Cardiac septum (tissue), 1 donor: ENCODE measurements at places on chromosomes 5 and 9. TPM values are rescaled to one million over a fixed set of nuclear protein-coding genes. Genes with fewer than 3 reads are reported as not detected.

Gene TXNDC15
- total RNA-seq, result 46.6 TPM

Gene PCDHA1
- 0.08 TPM for total RNA-seq

Gene NAIP
- total RNA-seq, result 9.2 TPM

Gene SLC23A1
- total RNA-seq, result not detected

Gene PCDHGC4
- 5.8 TPM for total RNA-seq

Gene NEUROG1
- total RNA-seq, result not detected

Gene SLC22A5
- 9.2 TPM for total RNA-seq

Gene HINT1
- 102 TPM for total RNA-seq

Gene GM2A
- total RNA-seq, result 29.4 TPM

Gene PCDHB15
- total RNA-seq, result 9.9 TPM

Gene STPG3
- total RNA-seq, result not detected

Gene FOXD1
- total RNA-seq, result 0.54 TPM

Gene CCDC192
- total RNA-seq, result not detected

- no peak for DNase-seq
Observed at GRCh38 chr5:158641016-158641415, 458.7 kb downstream of the EBF1 start.

DNA sequence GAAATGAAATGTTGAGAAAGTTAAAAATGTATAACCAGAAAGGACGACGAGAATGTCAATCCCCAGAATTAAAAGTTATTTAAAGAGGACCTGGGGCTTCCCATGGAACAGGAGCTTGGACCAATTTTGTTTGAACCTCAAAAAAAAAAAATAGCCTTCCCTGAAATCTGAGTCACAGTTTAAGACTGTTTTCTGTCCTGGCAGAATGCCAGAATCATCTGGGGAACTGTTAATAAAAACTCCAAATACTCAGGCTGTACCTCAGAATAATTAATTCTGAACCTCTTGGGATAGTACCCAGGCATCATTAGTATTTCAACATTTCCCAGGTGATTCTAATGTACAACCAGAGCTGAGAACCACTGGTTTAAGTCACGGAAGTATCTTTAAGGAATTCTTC lies 102.2 kb upstream of the SLCO6A1 start:
- DNase-seq, result no peak

DNA sequence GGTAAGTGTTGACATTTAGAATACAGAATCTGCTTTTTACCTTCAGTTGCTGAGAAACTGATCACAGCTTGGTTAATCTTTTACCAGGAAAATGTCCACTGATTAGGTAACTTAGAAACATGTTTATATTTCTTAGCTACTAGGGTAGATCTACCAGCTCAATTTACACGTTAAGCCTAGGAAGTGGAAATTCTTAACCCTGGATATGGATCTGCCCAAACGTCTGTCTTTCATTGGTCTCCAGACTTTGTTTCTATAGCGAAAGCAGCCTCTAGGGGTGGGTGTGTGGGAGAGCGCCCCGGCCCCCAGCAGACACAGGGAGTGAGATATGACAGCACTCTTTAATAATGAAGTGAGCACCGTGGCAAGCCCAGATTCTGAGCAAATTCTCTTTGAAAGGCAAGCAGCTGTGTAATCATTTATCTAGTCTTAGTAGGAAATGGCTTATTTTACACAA lies 141.6 kb upstream of the ZNF608 start:
- no peak for DNase-seq

- DNase-seq, result no peak
Observed at GRCh38 chr5:38113456-38113855, 144.9 kb upstream of the EGFLAM start.

DNA sequence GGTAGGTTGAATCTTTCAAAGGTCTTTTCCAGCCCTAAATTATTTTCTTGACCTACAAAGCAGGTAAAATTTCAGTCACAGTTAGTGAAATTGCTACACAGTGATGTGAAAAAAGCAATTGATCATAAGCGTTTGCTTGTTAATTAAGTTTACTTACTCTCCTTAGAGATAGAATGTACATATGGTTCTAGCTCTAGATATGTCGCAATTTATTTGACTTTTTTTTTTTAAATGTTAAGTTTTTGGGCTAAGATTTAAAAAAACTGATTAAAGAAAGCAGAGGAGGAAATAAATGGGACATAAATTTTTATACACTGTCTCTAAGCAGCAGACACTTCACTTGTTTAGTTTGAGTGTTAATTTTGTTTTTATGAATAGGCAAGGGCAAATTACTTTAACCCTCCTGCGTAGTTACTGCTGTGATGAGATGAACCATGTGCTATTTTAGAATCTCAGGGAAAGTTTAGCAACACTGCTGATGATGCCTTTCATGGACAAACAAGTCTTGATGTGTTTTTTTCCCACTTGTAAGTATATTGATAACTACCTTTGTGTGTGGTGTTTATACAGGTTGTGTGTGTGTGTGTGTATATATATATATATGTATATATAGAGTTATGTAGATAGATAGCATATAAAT lies 38.3 kb upstream of the FAM120AOS start:
- no peak for DNase-seq

- DNase-seq, result no peak
Observed at GRCh38 chr5:96692441-96692840, 30.3 kb downstream of the CAST start.

GRCh38 chr5:74394528-74394915 lies 246.0 kb downstream of the ENC1 start:
- DNase-seq, result no peak

DNA sequence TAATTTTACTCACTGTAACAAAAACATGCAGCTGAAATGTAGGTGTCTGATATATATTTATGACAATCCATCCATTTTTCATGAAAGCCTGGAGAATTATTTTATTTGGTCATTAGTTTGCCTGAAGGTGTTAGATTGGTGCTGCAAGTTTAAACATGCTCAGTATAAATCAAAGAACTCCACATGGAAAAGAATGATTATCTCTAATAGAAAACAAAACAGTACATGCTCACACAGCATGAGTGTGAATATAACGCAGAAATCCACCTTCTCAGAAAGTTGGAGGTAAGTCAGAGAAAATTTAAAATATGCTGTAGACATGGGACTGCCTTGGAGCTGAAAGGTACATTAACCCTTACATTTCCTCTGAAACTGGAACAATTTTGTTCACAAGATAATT lies 165.5 kb upstream of the RGS7BP start:
- no peak for DNase-seq

- DNase-seq, result peak; percentile 46
Observed at GRCh38 chr9:93963969-93964368, 8.8 kb upstream of the BARX1 start.

GRCh38 chr5:149940941-149941644 lies 3.5 kb downstream of the PDE6A start:
- no peak for DNase-seq

DNA sequence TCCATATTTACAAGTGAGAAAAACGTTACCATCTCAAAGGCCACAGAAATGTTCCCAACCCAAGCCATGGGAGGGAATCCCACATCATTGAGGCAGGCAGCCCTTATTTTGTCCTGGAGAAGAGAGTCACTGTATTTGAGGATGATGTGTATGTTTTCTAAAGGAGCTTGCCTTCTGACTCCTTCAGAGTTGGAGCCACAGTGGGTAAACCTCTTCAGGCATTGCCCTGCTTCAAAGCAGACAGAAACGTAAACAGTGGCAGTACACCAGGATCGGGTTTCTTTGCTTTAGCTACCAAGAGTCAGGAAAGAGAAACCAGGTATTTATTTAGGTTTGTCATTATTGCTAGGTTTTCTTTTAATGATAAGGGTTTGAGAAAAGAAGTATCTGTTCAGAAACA lies 45.7 kb downstream of the MUSK start:
- DNase-seq, result no peak

DNA sequence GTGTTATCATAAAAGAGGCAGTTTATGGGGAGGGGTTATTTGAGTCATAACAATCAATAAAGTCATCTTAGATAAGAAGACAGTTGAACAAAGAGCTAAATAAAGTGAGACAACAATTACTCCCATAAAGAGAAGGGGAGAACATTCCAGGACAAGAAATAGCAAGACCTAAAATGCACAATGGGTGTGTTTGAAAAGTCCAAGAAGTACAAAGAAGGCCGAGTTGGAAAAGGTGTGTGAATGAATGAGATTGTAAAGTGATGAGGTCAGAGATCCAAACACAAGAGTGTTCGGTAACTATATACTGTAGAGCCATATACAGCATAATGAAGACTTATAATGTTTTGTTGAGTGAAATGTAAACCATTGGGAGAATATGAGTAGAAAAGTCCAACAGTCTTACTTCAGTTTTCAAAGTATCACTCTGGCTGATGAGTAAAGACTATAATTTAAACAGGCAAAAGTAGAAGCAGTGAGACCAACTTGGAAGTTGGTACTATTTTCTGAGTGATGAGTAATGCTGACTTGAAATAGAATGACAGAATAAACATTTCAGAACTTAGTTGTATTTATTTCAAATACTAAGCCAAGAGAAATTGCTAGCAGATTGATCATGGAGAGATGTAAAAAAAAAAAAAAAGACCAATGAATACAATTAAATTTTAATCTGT lies 868.7 kb upstream of the CDH9 start:
- no peak for DNase-seq

- no peak for DNase-seq
Observed at GRCh38 chr9:126538550-126538949, 75.2 kb upstream of the LMX1B start.

GRCh38 chr5:109923205-109923604 lies 233.5 kb downstream of the MAN2A1 start:
- no peak for DNase-seq

- no peak for DNase-seq
Observed at GRCh38 chr5:37197340-37198050, 51.7 kb downstream of the CPLANE1 start.

GRCh38 chr5:32679218-32679617 lies 31.9 kb upstream of the NPR3 start:
- no peak for DNase-seq

- peak; percentile 56 for DNase-seq
Observed at GRCh38 chr9:121279776-121280388, 11.9 kb downstream of the GSN start.

- no peak for DNase-seq
Observed at GRCh38 chr9:125696106-125696647, 10.8 kb downstream of the MAPKAP1 start.

DNA sequence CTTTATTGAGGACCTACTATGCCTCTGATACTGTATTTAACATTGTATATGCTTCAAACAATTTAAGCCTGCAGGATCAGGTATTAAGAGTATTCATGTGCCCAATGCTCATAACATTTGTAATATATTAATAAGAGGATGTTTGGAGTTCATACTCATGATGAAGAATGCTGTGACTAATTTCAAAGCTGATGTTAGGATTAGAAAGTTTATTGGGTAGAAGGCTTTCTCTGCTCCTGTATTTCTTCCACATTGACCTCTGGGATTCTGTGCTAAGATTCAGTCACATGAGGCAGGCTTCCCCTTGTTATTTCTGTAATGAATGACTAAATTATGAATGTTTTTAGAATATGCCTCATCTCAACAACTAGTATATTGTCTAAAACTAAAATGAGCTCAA lies 456.4 kb downstream of the NFIB start:
- no peak for DNase-seq

DNA sequence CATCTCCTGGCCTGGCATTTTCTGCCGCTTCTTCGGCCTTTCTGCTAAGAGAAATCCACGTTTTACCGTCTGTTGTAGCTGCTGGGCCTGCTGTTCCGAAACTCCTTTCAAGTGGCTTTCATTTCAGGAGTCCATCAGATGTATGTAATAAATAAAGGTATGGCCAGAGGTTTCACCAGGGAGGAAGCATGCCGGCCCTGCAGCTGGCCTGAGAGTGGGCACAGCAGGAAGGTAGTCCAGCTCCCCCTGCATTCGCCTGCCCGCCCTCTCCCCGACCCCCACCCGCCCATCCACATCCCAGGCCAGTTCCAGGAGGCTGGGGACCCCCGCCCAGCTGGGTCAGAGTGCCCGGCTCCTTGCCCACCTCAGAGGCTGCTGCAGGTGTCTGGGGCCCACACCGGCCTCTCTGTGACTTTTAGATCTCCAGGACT lies 46.4 kb upstream of the EXOC3 start:
- DNase-seq, result peak; percentile 53

- DNase-seq, result no peak
Observed at GRCh38 chr9:96854651-96855273, 448 bp upstream of the ZNF782 start.

GRCh38 chr5:102764381-102765004 lies 9.4 kb downstream of the PAM start:
- no peak for DNase-seq

GRCh38 chr9:134992755-134993124 lies 75.0 kb upstream of the FCN1 start:
- peak; percentile 71 for DNase-seq

- no peak for DNase-seq
Observed at GRCh38 chr5:4881366-4882002, 258.6 kb upstream of the ADAMTS16 start.

DNA sequence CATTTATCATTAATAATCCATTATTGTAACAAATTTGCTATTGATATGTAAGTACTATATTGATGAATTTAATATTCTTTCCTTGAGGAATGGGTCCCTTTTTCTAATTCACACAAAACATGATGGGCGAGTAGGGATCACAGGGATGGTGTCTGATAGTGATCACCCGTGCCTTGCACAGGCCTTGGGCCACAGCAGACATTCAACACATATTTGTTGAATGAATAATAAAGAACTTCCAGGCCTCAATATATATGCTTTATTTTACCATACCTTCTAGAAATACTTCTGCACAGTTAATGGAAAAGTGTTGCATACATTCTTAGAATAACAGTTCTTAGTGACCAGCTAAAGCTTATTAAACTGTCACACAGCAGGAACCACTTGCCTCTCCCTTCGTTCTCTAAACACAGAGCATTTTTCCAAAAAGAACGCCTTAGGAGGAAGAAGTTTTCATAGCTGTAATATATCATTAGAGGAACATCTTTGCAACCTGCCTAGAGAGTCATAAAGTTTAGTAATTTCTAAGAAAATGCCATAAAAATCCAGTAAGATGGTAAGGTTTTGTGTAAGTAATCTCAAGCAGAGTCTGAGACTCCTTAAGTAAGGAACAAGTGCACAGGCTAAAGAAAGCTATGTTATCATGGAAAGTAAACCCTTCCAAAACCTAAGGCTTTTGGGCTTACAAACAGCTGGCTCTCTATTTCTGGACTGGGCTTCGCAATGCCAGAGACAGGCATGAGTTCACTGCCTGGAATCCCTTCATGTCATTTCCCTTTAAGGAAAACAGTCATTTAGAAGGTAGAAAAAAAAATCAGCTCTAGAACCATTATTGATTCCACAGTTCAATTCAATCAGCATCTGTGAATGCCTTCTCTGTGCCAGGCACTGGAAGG lies 17.7 kb downstream of the TTLL11 start:
- DNase-seq, result no peak

DNA sequence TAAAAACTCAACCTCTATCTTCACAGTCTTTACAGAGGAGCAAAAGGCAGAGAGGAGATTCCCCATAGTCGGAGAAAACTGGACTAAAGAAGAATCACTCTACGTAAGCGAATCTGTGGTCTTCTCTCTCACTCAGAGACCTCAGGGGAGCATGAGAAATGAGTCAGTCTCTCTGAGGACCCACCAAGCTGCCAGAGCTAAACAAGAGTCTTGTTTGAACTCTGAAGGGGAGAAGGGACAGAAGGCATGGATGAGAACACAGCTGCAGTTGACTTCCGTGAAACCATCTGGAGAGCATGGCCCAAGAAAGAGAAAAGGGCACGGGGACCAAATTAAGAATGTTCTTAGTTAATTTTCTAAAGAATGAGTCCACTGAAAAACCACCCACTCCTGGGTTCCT lies 12.8 kb upstream of the MAN2A1 start:
- no peak for DNase-seq

GRCh38 chr9:33102551-33103210 lies 26.2 kb upstream of the SMU1 start:
- no peak for DNase-seq
